ENCODE measurements at places on chromosomes 3 and 15.
A peak's percentile ranks its signal among the peaks of the same experiment; 100 is the strongest.

DNA sequence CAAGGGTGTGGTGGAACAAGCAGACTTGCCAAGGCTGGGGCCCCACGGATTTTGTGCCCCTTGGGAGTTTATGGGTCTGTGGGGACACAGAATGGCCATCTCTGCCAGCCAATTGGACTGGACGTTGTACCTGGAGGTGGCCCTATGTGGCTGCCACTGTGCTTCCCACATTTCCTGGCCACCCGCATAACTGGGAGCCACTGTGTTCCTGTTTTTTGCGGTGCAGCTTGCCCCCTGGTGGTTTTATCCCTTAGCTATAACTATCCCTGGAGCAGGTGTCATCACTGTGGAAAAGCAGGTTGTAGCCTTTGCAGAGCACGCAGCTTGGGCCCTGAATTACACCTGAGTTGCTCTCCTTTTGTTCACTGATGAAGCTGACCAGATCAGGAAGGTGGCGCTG, 306.3 kb downstream of the ZPLD1 start:
- no peak for DNase-seq

DNA sequence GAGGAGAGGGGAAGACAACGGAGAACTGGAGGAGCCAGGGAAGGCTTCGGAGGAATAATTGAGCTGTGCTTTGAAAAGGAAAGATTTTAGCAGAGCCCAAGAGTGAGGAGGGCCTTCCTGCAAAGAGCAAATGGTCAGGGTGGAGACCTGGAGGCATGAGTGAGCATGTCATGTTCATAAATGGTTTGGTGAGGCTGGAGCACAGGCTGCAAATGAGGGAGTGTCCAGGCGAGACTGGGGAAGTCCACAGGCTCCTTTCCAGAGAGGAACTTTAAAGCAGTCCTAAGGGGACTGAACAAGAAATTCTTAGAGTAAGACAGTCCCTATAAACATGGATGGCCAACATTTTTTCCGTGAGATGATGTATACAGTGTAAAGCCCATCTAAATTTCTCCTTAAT, 108.8 kb downstream of the THSD4 start:
- no peak for DNase-seq

GRCh38 chr3:14306142-14306541, 96.3 kb upstream of the SLC6A6 start:
- no peak for DNase-seq

DNA sequence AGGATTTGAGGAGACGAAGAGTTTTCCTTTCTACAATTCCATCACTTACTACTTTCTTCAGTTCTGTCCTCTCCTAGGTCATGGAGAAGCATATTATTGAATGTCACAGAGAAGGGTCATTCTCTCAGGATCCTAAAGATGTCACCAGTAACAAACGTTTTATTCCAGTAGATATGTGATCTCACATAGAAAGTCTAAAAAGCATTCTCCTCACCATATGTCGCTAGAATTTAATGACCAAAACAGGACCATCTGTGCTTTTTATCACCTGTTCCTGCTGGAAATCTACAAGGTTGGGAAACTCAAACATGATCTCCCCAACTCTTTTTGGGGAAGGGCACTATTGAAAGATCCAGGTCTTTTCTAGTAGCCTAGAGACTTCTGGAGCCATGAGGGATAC, 24.0 kb upstream of the FRMD5 start:
- DNase-seq = no peak

GRCh38 chr3:44647771-44648170, 761 bp upstream of the ZNF35 start:
- no peak for DNase-seq

GRCh38 chr3:58799271-58799670, 132.7 kb upstream of the FAM3D start:
- DNase-seq = no peak

GRCh38 chr3:59107856-59108815, 58.3 kb upstream of the CFAP20DC start:
- no peak for DNase-seq

DNA sequence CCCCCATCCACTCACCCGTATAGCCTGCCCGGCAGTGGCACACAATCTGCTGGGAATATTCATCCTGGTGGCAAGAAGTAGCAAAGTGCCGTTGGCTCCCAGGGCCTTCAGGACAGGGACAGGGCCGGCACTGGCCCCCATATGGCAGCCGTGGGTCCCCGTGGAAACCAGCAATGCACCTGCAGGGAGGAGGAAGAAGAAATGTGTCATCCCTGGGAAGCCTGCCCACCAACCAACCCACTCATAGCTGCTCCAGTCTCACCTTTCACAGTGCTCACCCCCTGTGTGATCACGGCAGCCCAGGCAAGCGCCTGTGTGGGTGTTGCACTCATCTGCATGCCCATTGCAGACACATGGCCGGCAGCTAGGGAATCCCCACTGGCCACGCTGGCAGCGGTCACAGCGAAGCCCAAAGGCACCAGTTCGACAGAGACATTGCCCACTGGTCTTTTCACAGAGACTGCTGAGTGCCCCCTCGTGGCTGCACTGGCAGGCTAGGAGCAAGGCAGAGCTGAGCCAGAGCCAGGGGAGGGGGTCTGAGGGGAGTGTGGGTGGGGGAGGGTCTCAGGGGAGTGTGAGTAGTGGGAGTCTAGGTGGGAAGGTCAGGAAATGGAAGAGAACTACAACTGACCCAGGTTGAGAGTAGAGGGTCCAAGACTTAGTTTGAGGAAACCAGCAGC, 4.5 kb upstream of the USP19 start:
- DNase-seq = no peak

DNA sequence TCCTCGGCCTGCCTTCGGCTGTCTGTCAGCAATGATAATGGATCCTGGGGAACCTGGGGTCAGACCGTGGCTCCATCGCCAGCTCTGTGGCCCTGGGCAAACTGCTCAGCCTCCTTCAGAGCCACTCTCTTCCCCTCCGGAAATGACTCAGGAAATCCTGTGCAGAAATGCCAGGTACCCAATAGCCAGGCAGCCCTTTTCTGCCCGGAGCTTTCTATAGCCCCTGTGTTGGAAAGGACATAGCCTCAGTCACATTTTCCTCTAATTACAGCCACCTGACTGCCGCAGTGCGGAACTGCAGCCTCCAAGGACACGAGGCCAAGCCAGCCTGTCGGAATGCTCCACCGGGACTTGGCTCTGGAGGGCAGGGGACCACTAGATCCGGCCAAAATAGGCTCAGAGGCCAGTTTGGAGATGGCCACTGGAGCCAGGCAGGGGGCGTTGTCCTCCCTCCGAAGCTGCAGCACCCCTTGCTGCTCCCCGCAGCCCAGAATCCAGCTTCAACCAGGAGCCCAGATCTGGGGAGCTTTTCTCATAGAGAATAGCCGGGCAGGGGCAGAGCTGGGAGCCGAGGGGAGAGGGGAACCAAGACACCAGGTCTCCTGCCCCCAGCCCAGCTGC, 11.6 kb upstream of the ZXDC start:
- peak; percentile 76 for DNase-seq

DNA sequence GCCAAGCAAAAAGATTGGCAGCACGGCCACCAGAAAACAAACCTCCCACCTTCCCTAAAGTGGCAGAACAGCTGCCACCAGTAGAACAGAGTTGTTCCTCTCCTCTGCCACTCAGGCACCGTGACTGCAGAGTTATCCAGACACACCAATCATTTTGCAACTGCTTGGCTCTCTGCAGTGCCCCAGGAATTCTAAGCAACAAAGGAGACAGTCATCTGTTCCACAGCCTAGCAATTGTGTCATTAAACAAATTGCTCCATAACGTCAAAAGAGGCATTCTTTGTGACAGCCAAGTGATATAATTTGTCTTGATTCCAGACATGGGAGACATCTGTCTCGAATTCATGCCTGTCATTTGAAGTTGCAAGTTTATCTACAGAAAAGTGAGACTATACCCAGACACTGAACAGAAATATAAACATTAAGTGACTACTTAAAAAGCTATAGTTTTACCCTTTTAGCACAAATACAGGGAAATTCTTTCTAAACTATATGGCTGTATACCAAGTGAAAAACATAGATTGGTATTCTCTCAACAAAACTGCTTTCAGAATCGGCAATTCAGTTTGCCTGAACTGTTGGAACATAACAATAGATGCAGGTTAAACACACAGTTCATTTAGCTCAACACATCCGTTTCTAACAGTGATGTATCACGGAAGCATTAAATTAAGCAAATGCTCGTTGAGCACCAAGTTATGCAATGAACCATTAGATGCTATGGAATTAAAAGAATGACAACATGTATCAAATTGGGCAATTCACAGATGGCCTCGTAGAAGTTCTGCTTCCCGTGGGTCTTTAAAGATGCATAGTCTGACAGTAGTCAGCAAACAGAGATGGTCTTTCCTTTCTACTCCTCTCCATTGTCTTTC, 281.3 kb downstream of the FGF12 start:
- DNase-seq = peak; percentile 3

GRCh38 chr3:67292356-67293121, 294.4 kb downstream of the KBTBD8 start:
- DNase-seq = no peak

GRCh38 chr3:31041161-31041978, 146.9 kb upstream of the GADL1 start:
- DNase-seq = peak; percentile 62

DNA sequence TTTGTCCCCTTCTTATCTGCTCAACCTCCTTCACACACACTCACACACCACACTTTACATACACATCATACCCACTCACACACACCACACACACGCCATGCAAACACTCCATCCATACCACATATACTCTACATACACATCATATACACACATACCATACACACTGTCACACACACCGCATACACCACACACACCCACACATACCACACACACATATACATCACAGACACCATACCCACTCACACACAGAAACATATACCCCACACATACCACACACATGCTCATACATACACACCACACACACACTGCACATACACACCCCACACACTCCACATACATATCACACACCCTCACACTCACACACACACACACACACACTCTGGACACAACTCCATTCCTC, 54.3 kb upstream of the ACP3 start:
- no peak for DNase-seq

DNA sequence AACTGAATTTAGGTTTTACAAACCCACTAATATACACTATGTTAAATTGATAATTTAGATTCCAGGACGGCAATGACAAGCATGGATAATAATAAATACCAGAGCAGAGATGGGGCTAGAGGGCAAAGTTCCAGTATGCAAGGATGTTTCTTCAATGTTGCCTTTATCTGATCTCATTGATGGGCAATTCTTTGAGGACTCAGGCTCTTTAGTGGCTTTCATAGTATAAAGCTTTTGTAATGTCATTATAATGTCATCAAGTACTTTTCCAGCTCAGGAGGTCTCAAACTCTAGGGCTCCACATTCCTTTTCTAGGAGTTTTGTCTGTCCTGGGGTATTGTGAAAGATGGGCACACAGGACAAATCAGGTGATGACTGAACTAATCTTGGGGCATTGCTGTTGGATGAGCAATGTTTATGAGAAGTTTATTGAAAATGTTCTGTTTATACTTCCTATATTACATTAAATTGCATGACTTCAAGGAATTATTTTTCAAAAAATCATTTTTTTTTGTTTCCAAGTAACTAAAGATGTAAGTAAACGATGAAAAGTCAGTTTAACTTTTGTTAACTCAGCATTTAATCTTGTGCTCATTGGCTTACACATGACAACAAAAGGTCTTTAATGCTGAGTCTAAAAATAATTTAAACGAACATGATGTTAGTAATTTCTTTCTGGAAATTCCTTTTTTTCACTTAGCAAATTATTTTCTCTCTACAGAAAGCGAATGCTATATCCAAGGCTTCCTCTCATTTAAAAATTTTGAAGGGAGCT, 116.4 kb downstream of the OXSM start:
- DNase-seq = no peak

- DNase-seq = no peak
Measured at GRCh38 chr15:36358523-36358922, 220.9 kb upstream of the CDIN1 start.

DNA sequence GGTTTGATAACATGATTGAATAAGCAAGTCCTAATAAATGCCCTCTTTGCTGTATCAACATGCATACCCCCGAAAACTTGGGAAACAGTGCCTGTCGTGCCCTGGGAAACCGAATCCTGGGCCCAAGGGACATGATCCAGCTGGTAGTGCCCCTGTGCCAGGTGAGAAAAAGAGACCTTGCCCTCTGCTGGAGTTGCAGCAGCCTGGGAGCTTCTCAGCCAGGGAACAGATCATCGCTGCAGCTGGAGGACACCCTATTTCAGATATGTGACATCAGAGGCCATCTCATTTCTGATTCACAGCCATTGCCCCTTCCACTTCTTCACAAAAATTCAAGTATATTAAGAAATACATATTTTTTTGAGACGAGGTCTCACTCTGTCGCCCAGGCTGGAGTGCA, 32.3 kb downstream of the STOML1 start:
- no peak for DNase-seq

GRCh38 chr3:145272684-145273083, 888.3 kb downstream of the PLOD2 start:
- DNase-seq = no peak

GRCh38 chr3:185421577-185422232, 58.8 kb downstream of the MAP3K13 start:
- no peak for DNase-seq

DNA sequence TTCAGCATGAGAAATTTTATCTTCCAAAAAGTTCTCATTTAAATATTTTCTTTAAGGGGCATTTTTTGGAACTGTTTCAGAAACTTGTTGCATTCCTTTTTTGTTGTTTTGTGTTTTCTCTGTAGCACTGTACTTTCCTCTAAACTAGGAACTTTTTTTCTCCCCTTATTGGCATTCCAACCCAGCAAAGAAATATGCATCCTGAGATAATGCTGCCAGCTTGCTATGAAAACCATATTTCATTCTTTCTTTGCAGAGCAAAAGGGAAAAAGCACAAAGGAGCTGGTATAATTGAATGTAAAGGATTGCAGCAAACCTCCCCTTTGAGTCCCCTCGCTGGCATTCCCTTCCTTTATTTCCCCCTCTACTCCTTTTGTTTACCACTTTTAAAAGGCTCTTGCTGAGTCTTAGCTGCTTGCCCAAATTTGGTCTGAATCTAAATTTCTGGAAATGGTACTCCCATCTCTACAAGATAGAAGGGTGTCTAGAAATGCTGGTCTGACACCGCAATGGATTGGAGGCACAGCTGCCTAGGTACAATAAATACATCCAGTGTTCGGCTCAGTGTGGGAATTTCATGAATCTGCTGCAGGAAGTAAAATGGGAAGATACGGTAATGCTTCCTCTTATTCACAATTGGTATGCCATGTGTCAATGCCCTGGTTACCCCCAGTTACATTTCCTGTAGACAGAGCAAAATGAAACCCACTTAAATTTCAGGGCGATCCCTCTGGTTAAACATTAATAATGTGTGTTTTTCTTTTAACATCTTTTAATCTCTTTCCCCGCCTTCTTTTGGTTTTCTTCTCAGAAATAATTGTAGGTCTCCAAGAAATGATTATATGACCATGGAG, 156.6 kb downstream of the MEIS2 start:
- DNase-seq = no peak

DNA sequence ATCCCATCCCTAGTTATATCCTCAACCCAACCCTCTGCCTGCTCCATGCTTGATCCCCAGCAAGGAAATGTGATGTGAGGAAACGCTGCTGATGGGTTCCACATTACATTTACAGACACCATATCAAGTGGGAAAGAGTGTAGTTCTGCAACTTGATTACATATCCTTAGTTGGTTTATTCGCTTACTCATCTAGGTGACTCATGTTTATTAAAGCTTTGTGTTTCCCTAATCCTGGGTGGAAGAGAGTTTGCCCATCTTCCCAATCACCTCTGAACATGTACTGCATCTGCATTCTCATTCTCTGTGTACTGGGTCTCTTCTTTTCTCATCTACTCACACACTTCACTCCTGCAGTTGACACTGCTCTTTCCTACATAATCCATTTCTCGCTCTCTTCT, 91.7 kb upstream of the PDZRN3 start:
- no peak for DNase-seq

- DNase-seq = peak; percentile 23
Measured at GRCh38 chr3:38031022-38031994, 1.9 kb upstream of the PLCD1 start.

Data from dermis blood vessel endothelial cell (primary cell).